ENCODE measurements at places on chromosomes 2 and 18.

DNA sequence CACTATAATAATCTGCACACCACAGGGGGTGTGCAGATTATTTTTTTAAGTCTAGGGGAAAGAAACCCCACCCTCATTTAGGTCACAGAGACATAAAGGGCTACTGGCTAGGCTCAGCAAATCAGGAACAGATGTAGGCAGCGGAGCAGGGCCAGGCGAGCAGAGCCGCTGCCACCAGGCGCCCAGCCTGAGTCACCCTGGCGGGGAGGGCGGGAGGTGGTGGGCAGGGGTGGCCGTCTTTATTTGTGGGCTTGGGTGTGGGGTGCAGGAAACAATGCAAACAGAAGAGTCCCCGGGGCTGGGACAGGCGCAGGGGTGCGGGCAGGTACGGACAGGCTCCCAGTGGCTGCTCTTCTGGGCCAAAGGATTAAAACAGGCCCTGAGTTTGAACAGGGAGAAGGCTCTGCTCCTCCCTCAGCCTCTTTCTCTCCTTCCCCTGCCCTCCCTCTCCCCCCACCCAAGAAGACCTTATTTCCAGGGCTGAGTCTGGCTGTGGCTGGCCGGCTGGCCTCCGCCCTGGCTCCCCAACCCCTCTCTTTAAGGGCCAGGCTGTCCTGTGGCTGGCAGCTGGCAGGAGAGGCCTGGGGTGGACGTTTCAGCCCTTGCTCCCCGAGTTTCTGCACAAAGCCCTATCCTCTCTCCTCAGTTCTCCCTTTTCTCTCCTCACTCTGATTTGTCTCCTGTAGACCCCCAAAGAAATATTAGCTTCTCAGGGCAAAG lies 142.9 kb upstream of the SMAD2 start:
- no peak for DNase-seq

GRCh38 chr2:201859949-201860348 lies 53.6 kb downstream of the CDK15 start:
- DNase-seq, result no peak

GRCh38 chr2:127424598-127425520 lies 6.6 kb downstream of the PROC start:
- DNase-seq, result no peak

DNA sequence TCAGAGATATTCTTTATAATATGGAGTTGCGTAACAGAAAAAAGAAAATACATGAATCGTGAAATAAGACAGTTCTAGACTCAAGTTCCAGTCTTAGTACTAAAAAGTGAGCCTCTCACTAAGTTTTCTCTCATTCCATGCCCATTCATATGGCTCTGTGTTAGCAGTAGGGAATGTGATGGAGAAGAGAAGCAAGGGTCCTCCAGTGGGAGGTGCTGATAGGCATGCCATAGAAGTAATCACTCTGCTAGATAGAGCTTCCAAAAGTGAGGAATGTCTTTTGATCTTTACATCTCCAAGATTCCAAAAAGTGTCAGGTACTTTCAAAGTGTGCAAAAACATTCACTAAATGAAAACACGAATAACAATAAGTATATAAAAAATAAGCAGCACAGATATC lies 678.4 kb downstream of the DCDC2C start:
- DNase-seq, result no peak

GRCh38 chr2:37523814-37524362 lies 147.6 kb downstream of the CDC42EP3 start:
- DNase-seq, result no peak

DNA sequence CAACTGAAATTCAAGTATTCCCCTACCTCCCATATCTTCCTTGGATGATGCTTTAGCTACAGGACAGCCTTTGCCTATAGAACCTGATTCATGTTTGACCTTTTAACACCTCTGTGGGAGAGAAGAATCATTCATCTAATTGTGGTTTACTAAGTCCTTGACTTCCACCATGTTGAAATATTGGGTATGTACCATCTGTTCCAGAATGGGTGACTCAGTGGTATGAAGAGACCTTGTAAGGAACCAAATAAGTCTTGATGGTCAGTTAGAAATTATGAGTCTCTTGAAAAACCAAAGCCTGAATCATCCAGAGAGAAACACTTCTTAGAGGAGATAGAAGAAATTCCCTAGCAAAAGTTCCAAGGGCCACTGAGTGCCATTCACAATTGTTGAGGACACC lies 27.5 kb downstream of the STAMBP start:
- no peak for DNase-seq

- DNase-seq, result no peak
These were observed 42.1 kb upstream of the DSG1 start for GRCh38 chr18:31275722-31276463.

DNA sequence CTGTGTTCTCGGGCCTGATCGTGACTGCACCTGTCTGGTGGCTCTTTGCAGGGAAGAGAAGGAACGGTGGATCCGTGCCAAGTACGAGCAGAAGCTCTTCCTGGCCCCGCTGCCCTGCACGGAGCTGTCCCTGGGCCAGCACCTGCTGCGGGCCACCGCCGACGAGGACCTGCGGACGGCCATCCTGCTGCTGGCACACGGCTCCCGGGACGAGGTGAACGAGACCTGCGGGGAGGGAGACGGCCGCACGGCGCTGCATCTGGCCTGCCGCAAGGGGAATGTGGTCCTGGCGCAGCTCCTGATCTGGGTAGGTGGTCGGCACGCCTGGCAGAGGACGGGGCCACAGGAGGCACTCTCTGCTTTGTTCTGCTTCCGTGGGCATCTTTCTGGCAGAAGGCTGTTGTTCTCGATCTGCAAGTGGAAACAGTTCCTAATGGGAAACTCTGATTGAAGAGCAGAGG lies 48.0 kb downstream of the GBX2 start:
- no peak for DNase-seq

GRCh38 chr2:44560352-44560751 lies 198.6 kb downstream of the CAMKMT start:
- no peak for DNase-seq

DNA sequence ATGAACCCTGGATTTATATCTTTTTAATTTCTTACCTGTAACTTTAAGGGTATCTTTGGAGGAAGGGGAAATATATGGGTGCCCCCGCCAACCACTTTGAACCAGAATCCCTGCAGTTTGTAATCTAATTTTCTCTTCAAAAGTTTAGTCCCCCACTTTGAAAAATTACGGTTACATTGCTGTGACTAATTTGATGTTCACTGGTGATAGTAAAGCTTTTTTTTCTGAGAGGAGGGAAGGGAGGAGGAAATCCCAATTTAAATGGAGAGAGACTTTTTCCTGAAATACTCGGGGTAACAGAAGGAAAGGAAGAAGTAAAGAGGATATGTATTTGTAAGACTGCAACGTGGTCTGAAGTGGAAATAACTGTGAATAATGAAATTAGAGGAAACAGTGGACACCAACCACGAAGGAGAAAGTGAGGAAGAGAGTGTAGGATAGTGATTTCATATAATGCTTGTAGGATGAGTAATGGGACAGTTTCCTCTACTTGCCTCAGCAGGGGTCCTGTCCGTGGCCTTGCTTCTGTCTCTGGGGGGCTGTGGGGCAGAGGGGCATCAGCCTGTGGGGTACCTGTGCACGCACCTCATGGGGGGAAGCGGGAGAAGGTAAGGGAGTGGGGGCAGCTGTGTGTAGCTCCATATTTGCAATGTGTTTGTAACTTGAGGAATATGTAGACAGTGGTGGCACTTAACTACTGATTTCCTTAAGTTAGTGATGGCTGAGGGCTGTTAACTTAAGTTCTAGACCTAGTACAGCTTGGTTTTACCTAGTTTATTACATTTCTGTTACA lies 161.1 kb downstream of the LTBP1 start:
- no peak for DNase-seq
